ENCODE measurements at places on chromosomes 2 and 18.
A peak's percentile ranks its signal among the peaks of the same experiment; 100 is the strongest.

GRCh38 chr2:241842067-241842415 is 16.7 kb downstream of the PDCD1 start:
- DNase-seq, result no peak

- DNase-seq, result peak; percentile 51
These were observed 174.2 kb downstream of the PRPF40A start for GRCh38 chr2:152542995-152543481.

DNA sequence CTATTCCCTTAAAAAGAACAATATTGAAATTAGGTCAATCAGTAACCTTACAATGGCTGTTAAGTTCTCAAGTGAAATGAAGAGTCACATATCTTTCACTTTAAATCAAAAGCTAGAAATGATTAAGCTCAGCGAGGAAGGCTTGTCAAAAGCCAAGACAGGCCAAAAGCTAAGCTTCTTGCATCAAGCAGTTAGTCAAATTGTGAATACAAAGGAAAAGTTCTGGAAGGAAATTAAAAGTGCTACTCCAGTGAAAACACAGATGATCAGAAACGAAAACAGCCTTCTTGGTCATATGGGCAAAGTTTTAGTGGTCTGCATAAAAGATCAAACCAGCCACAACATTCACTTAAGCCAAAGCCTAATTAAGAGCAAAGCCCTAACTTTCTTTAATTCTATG is 402.6 kb upstream of the ZEB2 start:
- no peak for DNase-seq

GRCh38 chr2:208224802-208225201 is 30.1 kb downstream of the IDH1 start:
- DNase-seq, result no peak

GRCh38 chr2:72803626-72804320 is 22.1 kb downstream of the EXOC6B start:
- DNase-seq, result no peak

- DNase-seq, result no peak
These were observed 110.7 kb downstream of the TMX3 start for GRCh38 chr18:68604256-68604655.

- DNase-seq, result no peak
These were observed 748.6 kb downstream of the ERBB4 start for GRCh38 chr2:211789982-211790381.

GRCh38 chr2:158603205-158603604 is 146.5 kb downstream of the PKP4 start:
- no peak for DNase-seq

- no peak for DNase-seq
These were observed 479.2 kb downstream of the RIT2 start for GRCh38 chr18:42636309-42636708.

- no peak for DNase-seq
These were observed 496.8 kb upstream of the RAB6C start for GRCh38 chr2:129482626-129483025.

GRCh38 chr18:31230495-31230894 is 67.8 kb upstream of the DSC1 start:
- no peak for DNase-seq

DNA sequence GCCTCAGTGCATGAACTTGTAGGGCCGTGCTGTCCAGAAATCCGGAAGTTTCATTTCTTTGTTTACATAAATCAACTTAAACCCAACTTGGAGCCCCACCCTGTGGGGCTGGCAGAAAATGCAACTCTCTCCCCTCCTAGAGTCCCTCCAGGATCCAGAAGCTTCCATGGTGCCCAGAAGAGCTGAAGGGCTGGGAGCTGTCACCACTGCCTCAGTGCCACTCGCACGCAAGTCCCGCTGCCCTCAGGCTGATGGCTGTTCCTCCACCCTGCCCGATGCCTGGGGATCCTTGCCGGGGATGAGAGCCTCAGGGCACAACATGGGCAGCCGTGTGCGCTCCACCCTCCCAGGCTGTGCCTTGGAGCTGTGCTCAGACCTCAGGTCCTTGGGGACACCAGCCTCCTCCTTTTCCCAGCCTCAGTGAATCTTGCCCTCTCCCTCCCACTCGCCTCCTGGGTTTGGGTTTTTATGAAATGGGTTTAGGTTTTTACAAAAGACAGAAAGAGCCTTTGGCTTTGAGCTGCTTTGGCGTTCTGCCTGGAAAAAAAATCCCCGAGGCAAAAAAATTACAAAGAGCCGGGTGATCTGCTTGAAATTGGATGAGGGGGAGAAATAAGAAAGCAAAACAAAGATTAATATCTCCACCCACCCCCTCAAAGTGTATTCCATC is 155.2 kb downstream of the TWIST2 start:
- no peak for DNase-seq

- DNase-seq, result no peak
These were observed 6.4 kb upstream of the SP9 start for GRCh38 chr2:174328114-174328960.

Measured in caudate nucleus (tissue), 63 donors.